ENCODE measurements at places on chromosomes 13 and 19.

- no peak for DNase-seq
These were observed 507.2 kb upstream of the SLC10A2 start for GRCh38 chr13:103573446-103573845.

DNA sequence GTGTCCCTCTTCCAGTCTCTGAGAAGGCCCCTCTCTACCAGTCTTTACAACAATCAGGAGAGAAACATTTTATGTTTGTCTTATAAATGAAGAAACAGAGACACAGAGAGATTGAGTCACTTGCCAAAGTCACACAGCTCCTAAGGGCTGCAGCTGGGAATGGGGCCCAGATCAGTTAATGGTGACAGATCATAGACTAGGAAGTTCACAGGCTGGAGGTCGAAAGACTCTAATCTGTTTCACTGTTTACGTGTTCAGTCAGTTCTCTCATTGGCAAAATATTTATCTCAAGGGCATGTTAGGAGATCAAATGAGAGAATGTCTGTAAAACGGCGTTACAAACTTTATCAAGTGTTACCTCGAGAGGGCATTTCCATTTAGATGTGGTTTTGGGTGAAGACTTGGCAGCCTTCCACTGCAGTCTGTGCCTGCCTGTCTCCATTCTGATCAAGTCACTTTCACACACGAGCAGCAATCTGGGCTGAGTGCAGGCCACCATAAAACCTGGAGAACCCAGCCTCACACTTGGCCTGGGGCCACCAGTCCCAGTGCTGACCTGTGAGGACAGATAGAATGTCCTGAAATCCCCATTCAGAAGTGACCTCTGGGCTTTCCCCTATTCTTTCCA is 65.1 kb downstream of the SIAH3 start:
- DNase-seq = no peak

DNA sequence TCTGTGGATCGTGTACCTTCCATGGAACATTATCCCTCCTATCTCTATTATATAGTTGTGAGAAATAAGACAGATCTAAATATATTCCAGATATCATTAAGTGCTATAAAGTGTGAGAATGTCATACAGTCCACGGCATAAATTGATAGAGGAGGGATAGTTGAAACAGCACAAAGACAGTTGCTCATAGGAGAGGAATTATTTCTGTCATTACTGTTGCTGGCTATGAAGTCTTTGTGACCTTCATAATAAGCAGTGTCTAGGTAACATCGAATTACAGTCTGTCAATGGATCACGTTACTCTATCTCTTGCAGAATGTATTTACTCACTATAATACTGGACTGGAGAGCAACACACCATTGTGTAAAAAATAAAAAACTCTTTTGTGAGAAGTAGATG is 671.5 kb upstream of the PCDH20 start:
- no peak for DNase-seq

- no peak for DNase-seq
These were observed 13.8 kb downstream of the TICAM1 start for GRCh38 chr19:4817467-4818277.

GRCh38 chr19:19120308-19121231 is 17.7 kb downstream of the TMEM161A start:
- no peak for DNase-seq

GRCh38 chr19:16457954-16458331 is 13.8 kb downstream of the EPS15L1 start:
- no peak for DNase-seq

DNA sequence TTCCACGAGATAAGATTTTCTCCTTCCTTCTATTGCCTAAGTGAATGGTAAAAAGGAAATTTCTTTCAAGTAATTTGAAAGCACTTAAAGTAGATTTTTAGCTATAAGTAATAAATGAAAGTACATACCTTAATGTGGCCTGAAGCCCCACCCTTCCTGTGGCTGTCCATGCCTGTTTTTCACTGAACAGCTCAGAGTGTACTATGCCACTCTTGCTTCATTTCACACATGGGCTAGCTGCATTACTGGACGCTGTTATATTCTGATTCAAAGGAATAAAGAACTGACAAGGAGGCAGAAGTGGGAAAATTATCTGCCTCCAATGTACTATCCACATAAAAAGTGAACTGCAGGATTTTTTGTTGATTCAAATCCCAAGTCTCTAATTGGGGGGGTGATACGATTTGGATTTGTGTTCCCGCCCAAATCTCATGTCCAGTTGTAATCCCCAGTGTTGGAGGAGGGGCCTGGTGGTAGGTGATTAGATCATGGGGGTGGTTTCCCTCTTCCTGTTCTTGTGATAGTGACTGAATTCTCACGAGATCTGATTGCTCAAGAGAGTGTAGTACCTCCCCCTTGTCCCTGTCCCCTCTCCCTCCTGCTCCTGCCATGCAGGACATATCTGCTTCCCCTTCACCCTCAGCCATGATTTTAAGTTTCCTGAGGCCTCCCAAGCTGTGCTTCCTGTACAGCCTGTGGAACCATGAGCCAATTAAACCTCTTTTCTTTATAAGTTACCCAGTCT is 154.7 kb upstream of the SGCG start:
- no peak for DNase-seq

DNA sequence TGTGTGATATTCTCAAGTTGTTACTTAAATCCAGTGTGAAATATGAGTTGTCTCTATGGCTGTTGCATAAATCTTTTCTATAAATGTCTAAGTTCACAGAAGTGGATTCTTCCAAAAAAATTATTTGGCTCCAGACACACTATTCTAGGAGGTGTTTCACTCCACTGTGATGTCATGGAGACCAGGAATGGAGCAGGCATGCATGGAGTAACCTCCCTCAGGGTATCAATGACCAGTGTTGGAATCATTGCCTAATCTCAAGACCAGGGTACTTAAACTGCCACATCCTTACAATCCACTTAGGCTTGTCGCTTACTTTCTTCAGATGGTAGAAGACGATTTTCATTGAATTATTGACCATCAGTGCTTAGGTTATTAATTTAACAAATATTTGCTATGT is 55.4 kb downstream of the LRRC63 start:
- DNase-seq = no peak

GRCh38 chr19:50022823-50023222 is 2.3 kb downstream of the VRK3 start:
- DNase-seq = no peak

GRCh38 chr19:37077501-37077933 is 716 bp upstream of the ZNF420 start:
- no peak for DNase-seq

- no peak for DNase-seq
These were observed 109.6 kb downstream of the ATP11A start for GRCh38 chr13:112799394-112799793.

DNA sequence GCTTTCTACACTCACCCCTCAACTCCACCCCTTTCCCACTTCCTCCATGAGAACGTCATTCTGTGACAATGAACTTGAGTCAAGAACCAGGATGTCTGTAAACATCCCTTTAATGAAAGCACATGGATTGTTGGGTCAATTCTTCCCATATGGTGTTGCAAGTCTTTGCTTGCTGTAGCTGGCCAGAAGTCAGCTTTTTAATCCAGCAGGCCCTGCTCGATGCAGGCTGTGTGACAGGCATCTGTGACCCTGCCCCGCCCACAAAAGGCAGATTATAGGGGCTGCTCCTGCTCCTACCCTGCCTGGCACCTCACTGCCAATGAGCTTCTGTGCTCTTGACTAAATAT is 78.0 kb downstream of the STARD13 start:
- DNase-seq = no peak

GRCh38 chr19:3378352-3379150 is 12.2 kb downstream of the NFIC start:
- no peak for DNase-seq

DNA sequence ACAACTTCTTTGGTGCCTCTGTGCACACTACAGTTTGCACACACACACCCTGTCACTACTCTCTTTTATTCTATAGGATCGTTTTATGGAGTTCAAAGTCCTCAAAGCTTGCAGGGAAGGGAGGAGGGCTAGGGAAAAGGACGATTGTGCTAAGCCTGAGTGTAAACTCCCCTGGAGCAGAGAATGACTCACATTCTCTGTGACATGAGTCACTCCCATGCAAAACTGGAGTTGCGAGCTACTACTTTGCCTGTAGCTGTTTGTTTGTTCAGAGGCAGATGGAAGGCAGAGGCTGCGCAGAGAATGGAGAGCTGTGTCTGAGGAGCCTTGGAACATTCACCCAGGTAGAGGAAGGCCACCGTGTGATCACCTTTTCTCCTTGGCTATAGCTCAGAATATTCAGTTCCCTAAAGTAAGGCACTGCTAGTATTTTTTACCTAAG is 80.5 kb upstream of the MBNL2 start:
- DNase-seq = no peak

GRCh38 chr13:99624936-99625540 is 123.8 kb downstream of the TM9SF2 start:
- DNase-seq = no peak

- DNase-seq = no peak
These were observed 126.4 kb upstream of the SLC10A2 start for GRCh38 chr13:103192511-103193135.

DNA sequence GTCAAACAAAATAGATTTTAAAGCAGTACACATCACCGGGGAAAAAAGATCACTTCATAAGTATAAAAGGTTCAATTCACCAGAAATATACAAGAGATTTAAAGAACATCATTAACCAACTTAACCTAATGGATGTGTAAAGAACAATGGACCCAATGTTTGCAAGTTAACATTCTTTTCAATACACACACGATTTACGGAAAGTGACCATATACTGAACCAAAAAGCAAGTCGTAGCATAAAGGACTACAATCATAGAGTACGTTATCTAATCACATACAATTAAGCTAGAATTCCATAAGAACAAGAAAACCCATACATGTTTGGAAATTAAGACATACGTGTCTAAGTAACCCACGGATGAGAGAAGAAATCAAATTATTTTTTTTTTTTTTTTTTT is 9.6 kb downstream of the TGDS start:
- DNase-seq = no peak

Measured in stimulated activated CD4-positive, alpha-beta T cell treated with anti-CD3 and anti-CD28 coated beads, Interleukin-1b, Interleukin-23, amount 100 ng/mL, for 4 hours (primary cell).